ENCODE measurements at places on chromosomes 11 and 22. TPM values are rescaled to one million over a fixed set of nuclear protein-coding genes. Genes with fewer than 3 reads are reported as not detected.

APOL3 gene
- total RNA-seq: 20.5 TPM

OR4A5 gene
- not detected for total RNA-seq

RIC3 gene
- total RNA-seq: 26.3 TPM

IL17REL gene
- total RNA-seq: not detected

IGF2 gene
- total RNA-seq: 376 TPM

GVQW3 gene
- 3.8 TPM for total RNA-seq

CCDC89 gene
- 5.9 TPM for total RNA-seq

WT1 gene
- 123 TPM for total RNA-seq

MPZL2 gene
- total RNA-seq: 16.3 TPM

KRTAP5-8 gene
- total RNA-seq: not detected

GDPD4 gene
- not detected for total RNA-seq

KCNJ4 gene
- not detected for total RNA-seq

TENM4 gene
- 206 TPM for total RNA-seq

OR51E1 gene
- 1.4 TPM for total RNA-seq

IGSF9B gene
- total RNA-seq: 4.7 TPM

OR2D2 gene
- not detected for total RNA-seq

OR8D4 gene
- total RNA-seq: 0.08 TPM

LMO1 gene
- not detected for total RNA-seq
